ENCODE measurements at places on chromosomes 2 and 18.
A peak's percentile ranks its signal among the peaks of the same experiment; 100 is the strongest.

DNA sequence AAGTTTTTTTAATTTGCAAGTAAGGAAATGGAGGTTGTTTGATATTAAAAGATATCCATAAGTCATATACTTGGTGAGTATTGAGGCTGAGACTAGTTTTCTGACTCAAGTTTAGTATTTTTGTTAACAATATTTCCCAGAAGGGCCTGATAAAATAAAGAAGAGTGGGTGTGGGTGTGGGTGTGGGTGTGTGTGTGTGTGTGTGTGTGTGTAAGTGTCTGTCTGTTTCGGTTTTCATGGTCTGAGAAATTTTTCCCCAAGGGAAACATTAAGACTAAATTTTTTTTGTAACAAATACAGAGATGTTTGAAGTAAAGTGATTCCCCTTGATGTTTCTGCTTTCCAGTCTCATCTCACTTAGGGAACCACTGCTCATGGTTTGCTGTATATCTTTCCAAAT, 36.5 kb downstream of the PPM1B start:
- peak; percentile 22 for DNase-seq

- DNase-seq, result no peak
These were observed 1950.8 kb upstream of the PIK3C3 start for GRCh38 chr18:40004246-40004645.

DNA sequence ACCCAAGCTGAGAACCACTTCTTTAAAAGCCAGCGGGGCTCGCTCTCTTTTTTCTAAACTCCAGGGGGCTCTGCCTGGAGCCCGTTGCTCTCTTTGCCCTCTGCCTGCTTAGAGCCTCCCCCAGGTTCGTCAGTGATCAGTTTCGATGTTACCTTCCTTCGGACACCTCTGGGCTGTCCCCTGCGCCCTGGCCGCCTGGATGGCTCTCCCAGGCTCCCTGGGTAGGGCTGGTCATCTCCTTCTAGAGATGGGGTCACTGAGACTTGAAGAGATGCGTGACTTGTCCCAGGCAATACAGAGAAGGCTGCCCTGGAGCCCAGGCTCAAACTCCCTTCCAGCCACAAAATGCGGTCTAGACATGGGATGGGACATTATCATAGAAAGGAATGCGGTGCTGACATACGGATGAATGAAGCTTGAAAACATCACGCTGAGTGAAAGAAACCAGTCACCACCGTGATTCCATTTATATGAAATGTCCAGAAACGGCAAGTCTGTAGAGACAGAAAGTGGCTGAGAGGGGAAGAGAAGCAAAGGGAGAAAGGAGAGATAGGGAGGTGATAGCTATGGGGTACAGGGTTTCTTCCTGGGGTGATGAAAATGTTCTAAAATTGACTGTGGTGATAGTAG, 14.6 kb downstream of the KCNF1 start:
- DNase-seq, result no peak

- peak; percentile 19 for DNase-seq
These were observed 28.8 kb upstream of the WDR75 start for GRCh38 chr2:189412330-189412953.

GRCh38 chr2:26848336-26849055, 564 bp downstream of the DPYSL5 start:
- DNase-seq, result peak; percentile 27

- no peak for DNase-seq
These were observed 84.4 kb upstream of the SIX2 start for GRCh38 chr2:45093663-45094062.

- no peak for DNase-seq
These were observed 160.4 kb downstream of the AGAP1 start for GRCh38 chr2:235654103-235654813.

- no peak for DNase-seq
These were observed 29.8 kb downstream of the BABAM2 start for GRCh38 chr2:27920148-27920885.

DNA sequence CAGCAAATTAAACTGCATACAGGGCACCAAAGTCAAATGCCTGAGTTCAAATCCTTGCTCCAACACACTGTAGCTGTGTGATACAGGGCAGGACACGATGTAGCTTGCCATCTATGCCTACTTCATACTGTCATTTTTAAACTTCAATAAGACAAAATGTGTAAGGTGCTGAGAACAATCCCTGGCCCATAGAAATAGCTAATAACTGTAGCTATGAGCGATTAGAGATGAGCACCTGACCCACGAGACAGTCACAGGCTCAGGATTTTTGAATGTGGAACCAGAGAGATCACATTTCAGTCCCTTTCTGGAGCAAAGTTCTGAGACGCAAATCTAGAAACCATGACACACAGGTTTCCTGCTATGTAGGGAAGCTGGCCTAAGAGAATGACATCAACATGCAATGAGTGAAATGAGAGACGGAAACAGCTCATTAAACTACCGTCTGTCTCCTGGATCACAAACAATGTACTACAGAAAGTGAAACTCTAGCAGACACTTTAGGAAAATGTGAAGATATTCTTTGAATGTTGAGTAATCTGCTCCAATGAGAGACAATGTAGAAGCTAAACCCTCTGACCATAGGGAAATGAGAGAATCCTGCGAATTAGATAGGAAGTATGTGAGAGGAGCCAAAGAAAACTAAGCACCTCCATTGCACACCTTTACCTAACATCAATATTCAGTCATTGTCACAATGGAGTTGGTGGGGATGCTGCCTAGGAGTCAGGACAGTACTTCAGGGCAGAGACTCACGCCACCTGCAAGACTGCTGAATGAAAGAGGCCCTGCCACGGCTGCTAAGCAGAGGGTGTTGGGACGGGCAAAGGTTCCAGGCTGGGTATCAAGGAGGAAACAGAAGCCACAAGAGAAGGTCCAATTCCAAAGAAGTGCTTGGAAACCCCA, 25.5 kb downstream of the B4GALT6 start:
- DNase-seq, result no peak

GRCh38 chr2:18247282-18248110, 313.0 kb downstream of the RDH14 start:
- no peak for DNase-seq

GRCh38 chr2:74584088-74584645, 29.6 kb downstream of the DOK1 start:
- no peak for DNase-seq

GRCh38 chr2:46979571-46979979, 64.0 kb upstream of the MCFD2 start:
- DNase-seq, result no peak

GRCh38 chr2:16224298-16225045, 284.1 kb downstream of the MYCN start:
- DNase-seq, result no peak

- DNase-seq, result peak; percentile 52
These were observed 1.9 kb downstream of the CTLA4 start for GRCh38 chr2:203869223-203870042.

- no peak for DNase-seq
These were observed 52.6 kb upstream of the ATP5MC3 start for GRCh38 chr2:175234153-175234552.

DNA sequence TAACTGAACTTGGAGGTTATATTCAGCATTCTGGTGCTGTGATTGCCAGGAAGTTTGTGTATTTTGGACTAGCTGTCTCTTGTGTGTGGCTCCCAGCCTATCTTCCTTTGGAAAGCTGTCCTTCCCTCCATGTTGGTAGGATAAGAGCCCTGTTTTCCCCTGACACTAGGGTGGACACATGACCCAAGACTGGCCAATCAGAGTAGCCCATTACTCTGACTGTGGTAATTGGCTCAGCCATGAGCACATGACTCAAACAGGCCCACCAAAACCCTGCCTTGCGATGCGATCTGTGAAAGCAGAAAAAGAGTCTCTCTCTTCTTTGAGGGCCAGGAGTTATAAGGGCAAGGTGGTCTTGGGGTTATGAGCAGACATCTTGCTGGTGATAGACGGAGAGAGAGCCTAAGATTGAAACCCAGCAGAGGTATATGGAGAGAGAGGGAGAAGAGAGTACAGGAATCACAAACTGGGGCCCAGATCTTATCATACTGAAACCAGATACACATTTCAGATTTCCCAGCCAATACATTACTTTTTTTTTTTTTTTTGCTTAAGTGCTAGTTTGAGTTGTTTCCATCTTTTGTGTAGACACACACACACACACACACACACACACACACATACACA, 45.3 kb upstream of the SERPINE2 start:
- no peak for DNase-seq

DNA sequence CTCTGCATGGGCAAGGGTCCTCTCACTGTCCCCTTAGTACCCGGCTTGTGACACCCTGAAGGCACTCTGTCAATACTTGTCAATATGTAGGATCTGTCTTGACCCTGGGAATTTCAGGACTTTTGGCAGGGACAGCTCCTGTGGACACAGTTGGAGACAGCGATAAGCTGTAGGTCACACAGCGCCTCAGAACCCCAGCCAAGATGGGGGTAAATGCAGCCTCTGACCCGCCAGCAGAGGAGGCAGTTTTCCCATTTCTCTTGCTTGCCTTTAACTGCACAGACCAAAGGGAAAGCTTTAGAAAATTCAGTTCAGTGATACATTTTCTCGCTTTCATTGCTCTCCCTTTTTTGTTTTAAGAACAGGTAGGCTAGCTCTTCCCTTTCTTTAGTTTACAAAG, 54.8 kb upstream of the KLHL29 start:
- no peak for DNase-seq

GRCh38 chr2:84224121-84224520, 235.0 kb downstream of the SUCLG1 start:
- no peak for DNase-seq

- DNase-seq, result no peak
These were observed 91.2 kb upstream of the CCDC195 start for GRCh38 chr2:224807153-224807964.

GRCh38 chr18:5630900-5631413, 87.2 kb upstream of the EPB41L3 start:
- DNase-seq, result no peak

DNA sequence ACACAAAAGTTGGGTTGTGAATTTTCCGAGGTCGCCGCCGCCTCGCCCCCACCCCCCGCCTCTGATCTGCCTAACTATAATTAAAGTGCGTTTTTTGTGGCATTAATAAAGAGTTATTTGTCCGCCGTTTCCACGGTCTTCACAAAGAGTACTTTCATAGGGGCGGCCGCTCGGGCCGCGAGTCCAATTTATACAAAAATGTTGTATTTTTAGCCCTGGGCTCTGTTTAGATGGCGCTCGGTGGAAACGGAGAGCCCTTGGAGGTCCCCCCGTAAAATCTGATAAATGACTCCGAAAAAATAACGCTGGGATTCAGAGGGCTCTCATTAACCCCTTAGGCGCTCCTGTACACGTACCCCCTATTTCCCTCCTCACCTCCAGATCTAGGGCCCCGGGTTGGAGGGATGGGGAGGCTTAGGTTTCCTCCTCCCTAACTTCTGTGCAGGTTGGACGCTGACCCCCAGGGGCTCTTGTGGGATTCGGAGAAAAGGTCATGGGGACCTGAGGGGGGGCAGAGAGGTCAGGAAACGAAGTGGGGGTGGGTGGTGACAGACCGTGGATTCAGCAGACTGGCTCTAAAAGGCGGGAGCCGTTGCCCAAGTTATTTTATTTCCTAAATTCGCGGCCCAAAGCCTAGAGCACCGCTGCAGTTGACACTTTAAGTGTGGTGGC, 1.9 kb downstream of the CYP26B1 start:
- no peak for DNase-seq

DNA sequence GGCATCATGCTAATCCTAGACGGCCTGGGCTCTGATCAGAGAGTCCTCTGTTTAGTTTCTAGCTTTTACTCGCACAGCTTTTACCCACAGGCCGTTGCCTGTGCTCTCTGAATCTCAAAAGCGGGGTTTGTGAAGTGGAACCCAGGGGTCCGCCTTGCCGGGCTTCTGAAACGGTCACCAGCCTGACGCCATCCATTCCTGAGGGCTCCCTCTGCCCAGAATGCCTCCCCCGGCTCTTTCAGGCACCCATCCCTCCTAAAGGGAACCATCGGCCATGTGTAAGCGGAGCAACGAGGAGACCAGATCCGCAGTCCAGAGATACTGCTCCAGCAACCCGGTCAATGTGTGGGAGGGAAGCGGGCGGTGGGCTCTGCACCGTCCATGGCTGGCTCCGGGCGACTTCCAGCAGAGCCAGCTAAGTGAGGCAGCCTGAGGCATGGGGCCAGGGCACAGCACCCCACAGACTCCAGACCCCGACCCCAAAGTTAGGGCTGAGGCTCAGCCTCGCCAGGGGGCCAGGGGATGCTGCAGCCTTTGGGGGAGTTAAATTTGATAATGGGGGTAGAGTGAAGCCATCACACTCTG, 28.8 kb downstream of the SALL3 start:
- DNase-seq, result no peak

DNA sequence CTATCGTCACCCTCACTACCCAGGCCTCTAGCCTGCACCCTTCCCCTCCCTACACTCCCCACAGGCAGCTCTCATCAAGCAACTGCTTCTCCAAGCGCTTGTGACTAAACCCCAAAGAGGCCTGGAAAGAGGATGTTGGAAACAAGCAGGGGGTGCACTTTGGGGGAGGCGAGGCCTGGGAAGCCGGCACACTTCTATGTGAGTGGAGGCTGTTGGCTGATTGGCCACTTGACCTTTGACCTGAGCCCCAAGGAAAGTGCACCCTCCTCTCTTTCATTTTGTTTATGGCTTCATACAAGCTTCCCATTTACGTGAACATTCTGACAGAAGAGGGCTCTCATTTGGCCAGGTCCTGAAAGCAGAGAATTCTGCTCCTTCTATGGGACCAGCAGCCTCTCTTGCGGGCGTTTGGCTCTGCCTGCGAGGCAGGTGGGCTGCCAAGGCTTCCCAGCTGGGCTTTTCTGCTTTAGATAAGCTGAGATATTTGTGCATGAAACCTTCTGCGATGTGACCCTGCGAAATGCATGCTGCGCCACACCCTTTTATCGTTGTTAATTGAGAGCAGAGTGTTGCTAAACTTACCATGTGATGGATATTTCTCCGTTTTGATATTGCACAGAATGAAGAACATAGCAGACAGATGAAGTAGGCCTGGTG, 134.8 kb upstream of the NCK2 start:
- DNase-seq, result no peak

DNA sequence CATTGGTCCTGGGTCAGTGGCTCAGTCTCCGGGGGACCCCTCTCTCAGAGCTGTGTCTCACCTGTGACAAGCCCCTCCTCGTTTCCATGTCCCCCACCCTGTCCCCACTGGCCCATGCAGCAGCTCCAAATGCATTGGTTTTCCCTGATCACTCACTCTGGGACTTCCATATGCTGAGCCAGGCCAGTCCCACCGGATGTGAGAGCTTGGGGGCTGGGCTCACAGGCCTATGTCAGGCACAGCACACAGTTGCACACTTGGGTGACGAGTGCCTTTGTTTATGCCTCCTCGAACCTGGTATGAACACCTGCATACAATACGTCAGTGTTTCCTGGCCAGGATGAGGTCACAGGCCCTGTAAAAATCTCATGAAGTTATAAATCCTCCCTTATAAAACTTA, 232.5 kb downstream of the TFCP2L1 start:
- DNase-seq, result no peak

DNA sequence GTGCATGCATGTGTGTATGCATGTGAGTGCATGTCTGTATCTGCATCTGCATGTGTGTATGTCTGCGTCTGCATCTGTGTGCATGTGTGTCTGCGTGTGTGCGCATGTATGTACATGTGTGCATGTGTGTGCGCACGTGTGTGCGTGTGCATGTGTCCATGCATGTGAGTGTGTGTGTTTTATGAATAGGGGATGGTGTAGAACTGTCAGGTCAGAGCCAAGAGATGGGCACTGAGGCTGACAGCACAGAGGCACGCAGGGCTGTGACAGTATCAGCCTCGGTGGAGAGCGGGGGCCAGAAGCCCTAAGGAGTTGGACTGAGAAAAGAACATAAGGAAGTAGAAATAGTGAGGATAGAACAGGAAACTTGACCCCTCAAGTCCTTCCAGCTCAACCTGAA, 494.0 kb upstream of the MYT1L start:
- no peak for DNase-seq
